ENCODE measurements at places on chromosomes 4 and X. TPM values are rescaled to one million over a fixed set of nuclear protein-coding genes. Genes with fewer than 3 reads are reported as not detected.

ETNPPL gene
- not detected for total RNA-seq

NPY1R gene
- total RNA-seq = 41.1 TPM

NSUN7 gene
- 1.1 TPM for total RNA-seq

CFAP47 gene
- not detected for total RNA-seq

COL4A5 gene
- total RNA-seq = 7.0 TPM

FAM149A gene
- total RNA-seq = 10.5 TPM

CXCR3 gene
- total RNA-seq = not detected

GAGE12H gene
- total RNA-seq = not detected

SLITRK4 gene
- 3.9 TPM for total RNA-seq

PDZD4 gene
- total RNA-seq = 1.9 TPM

SERPINA7 gene
- not detected for total RNA-seq

AVPR2 gene
- 22.7 TPM for total RNA-seq

SMAD1 gene
- 17.8 TPM for total RNA-seq

CLNK gene
- not detected for total RNA-seq

RAI2 gene
- 23.9 TPM for total RNA-seq

MAGEB1 gene
- not detected for total RNA-seq

CNKSR2 gene
- 6.8 TPM for total RNA-seq

NLGN3 gene
- total RNA-seq = 1.7 TPM

FAT1 gene
- total RNA-seq = 68.2 TPM

PJA1 gene
- total RNA-seq = 28.1 TPM

MAGEE1 gene
- total RNA-seq = 0.95 TPM

PCYT1B gene
- not detected for total RNA-seq

ZFP42 gene
- 0.24 TPM for total RNA-seq

TBX22 gene
- not detected for total RNA-seq

SORBS2 gene
- total RNA-seq = 99.5 TPM

GAGE12E gene
- total RNA-seq = not detected

LANCL3 gene
- 0.72 TPM for total RNA-seq

BEX5 gene
- 5.8 TPM for total RNA-seq

BMPR1B gene
- total RNA-seq = 0.19 TPM

CABS1 gene
- total RNA-seq = not detected

FOXR2 gene
- not detected for total RNA-seq

PNPLA4 gene
- total RNA-seq = 10.9 TPM

P2RY4 gene
- total RNA-seq = 0.28 TPM

RBM46 gene
- not detected for total RNA-seq

NEIL3 gene
- 0.96 TPM for total RNA-seq

TMSB15C gene
- 0.60 TPM for total RNA-seq

OTC gene
- total RNA-seq = 9.8 TPM

CSAG1 gene
- total RNA-seq = not detected

MAGEA2B gene
- total RNA-seq = not detected

AFM gene
- total RNA-seq = not detected

HHIP gene
- 0.47 TPM for total RNA-seq

SERTM2 gene
- not detected for total RNA-seq

ZNF280C gene
- 4.8 TPM for total RNA-seq

TMEM255A gene
- total RNA-seq = 3.9 TPM

BCORL1 gene
- 5.4 TPM for total RNA-seq

C4orf54 gene
- not detected for total RNA-seq

EVC2 gene
- 10.6 TPM for total RNA-seq

ENPEP gene
- total RNA-seq = 30.3 TPM

PCDH18 gene
- 40.6 TPM for total RNA-seq

PNMA3 gene
- 0.44 TPM for total RNA-seq

UGT8 gene
- 0.19 TPM for total RNA-seq

Measured in omental fat pad (tissue), 4 donors.